ENCODE measurements at places on chromosomes 1 and 21. TPM values are rescaled to one million over a fixed set of nuclear protein-coding genes. Genes with fewer than 3 reads are reported as not detected.

DNA sequence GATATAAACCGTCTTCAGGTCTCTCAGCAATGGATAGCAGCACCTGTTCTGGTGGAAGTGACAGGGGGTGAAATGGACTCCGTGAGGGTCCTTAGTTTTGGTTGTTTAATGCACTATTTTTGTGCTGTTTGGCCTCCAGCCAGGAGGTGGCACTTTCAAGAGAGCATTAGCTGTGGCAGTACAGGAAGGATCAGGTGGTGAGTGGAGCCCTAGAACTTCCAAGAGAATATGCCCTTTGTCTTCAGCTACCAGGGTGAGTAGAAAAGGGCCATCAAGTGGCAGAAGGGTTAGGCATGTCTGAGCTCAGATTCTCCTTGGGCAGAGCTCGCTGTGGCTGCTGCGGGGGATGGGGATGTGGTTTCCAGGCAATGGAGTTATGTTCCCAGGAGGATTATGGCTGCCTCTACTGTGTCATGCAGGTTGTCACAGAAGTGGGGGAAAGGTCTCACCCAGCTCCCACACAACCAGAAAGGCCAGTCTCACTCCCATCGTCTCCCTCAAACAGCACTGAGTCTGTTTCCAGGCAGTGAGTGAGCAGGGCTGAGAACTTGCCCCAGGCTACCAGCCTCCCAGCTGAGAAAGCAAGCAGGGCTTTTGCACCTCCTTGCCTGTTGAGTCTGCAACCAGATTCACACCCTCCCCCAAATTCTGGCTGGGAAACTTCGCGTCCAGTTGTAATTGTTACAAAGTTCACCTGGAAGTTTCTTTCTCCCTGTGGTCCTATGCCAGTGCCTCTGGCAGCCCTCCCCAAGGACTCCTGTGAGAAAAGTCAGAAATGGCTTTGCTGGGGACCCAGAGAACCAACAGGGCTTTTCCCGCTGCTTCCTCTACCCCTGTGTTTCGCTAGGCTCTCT, 39.1 kb upstream of the TTLL7 start:
- no peaks in the 10 kb centered on the region for H3K4me1 ChIP-seq
- H3K27me3 ChIP-seq: no peaks in the 10 kb centered on the region
- H3K4me3 ChIP-seq: no peak overlapping the region
- H3K36me3 ChIP-seq: no peaks in the 10 kb centered on the region
- no peak overlapping the region for H3K27ac ChIP-seq

DNA sequence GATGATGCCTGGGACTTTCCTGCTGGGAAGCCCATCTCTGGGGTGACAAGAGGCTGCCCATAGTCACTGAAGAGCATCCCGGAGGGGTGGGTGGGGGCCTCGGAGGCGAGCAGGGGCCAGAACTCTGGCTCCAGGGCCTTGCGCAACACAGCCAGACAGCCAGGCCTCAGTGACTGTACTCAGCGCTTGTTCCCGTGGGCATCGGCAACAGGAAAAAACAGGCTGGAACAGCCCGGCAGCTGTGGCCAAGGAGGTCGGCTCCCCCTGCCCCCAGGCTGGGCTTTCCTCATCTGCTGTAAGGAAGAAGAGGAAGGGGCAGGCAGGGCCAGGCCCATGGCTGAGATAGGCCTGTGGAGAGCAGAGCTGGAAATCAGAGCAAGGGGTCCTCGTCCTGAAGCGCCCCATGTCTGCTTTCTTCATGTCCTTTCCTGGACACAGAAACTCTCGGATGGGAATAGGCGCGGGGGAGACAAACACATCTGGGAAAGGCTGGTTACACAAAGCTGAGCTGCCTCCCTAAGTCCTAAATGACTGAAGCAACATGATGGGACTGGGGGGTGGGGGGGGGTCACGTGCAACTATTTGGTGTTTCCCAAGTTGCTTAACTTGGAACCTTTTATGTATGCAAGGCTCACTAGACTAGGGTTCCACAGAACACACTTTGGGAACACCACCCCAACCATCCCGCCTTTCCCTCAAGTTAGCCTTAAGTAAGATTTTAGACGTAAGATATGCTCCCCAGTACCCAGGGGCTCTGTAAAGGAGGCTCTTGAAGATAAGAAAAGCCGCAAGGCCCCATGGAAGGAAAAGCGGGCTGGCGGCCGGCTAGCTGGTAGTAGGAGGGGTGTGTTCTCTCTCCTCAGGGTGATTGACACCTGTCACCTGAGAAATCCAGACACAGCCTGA, 30.7 kb downstream of the HSPG2 start:
- no peaks in the 10 kb centered on the region for H3K4me1 ChIP-seq
- no peak overlapping the region for H3K4me3 ChIP-seq
- no peaks in the 10 kb centered on the region for H3K27me3 ChIP-seq
- no peaks in the 10 kb centered on the region for H3K36me3 ChIP-seq
- DNase-seq: peak; percentile 94

The LRRN2 gene
- total RNA-seq: 14.7 TPM

DNA sequence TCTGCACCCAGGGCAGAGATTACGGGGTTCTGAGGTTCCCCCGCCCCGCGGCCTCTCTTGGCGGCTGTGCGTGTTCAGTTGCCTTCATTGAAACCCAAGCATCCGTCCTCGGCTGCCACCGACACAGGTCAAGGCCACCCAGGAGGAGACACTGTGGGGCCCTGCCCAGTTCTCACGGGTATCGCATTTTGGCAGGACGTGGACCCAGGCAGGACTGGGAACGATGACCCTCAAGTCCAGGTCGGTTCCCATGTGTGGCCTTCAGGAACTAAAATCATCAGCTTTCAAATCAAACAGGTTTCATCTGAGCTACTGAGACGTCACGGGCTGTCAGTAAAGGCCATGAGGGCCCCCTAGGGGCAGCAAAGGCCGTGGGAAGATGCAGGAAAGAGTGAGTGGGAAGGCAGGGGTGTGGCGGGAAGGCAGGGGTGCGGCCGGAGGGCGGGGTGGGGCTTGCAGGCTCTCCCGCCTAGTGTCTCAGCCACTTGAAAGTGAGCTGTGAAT, 7.0 kb upstream of the C1orf174 start:
- DNase-seq: peak; percentile 43
- H3K4me3 ChIP-seq: no peak overlapping the region
- H3K4me1 ChIP-seq: peaks cover 5% of the 10 kb centered on the region
- H3K36me3 ChIP-seq: no peaks in the 10 kb centered on the region

- H3K4me3 ChIP-seq: no peak overlapping the region
- H3K36me3 ChIP-seq: no peaks in the 10 kb centered on the region
- H3K27me3 ChIP-seq: no peaks in the 10 kb centered on the region
- no peak for DNase-seq
Measured at GRCh38 chr1:67939942-67940341, 106.7 kb upstream of the GNG12 start.

DNA sequence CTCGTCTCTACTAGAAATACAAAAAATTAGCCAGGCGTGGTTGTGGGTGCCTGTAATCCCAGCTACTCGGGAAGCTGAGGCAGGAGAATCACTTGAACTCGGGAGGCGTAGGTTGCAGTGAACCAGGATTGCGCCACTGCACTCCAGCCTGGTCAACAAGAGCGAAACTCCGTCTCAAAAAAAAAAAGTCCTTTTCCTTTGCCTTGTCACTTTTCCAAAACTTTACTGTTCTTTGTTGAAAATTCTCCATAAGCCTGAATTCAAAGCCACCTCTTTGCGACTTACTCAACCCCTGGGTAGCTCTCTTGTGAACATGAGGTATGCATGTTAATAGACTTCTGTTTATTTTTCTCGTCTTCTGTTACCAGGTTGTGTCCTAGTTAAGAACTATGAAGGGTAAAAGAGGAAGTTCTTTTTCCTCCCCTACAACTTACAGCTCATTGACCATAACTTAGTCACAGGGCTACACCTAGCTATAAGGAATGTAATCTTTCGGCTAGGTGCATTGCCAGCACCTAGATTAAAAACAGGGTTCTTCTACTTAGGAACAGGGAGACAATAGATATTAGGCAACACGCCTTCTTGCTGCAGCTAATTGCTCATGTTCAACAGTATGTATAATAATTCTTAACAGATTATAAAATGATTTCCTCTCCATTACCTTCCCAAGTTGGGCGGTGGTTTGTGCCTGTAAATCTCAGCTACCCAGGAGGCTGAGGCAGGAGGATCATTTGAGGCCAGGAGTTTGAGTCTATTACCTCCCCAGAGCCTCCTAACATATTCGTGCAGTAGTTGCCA, 40.9 kb downstream of the PTAFR start:
- no peaks in the 10 kb centered on the region for H3K27me3 ChIP-seq
- no peaks in the 10 kb centered on the region for H3K4me1 ChIP-seq
- DNase-seq: no peak
- no peak overlapping the region for H3K27ac ChIP-seq
- H3K36me3 ChIP-seq: no peaks in the 10 kb centered on the region
- no peak overlapping the region for H3K4me3 ChIP-seq

DNA sequence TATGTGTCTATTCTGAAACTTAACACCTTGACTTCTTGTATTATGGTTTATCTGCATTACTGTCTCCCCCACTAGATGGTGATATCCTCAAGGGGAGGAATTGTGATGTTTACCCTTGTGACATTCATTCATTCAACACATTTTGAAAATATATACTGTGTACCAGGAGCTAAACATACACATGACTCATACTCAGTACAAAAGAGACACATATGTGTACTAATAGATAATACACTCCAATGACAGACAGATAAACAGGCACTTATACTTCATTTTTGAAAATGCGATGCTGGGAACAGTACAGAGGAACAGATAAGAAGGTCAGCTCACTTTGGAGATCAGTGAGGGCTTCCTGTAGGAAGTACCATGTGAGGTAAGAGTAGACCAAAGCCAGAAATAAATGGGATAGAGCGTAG, 8.9 kb upstream of the RAB3GAP2 start:
- DNase-seq: no peak
- H3K27me3 ChIP-seq: no peaks in the 10 kb centered on the region
- H3K36me3 ChIP-seq: no peaks in the 10 kb centered on the region
- no peak overlapping the region for H3K27ac ChIP-seq

DNA sequence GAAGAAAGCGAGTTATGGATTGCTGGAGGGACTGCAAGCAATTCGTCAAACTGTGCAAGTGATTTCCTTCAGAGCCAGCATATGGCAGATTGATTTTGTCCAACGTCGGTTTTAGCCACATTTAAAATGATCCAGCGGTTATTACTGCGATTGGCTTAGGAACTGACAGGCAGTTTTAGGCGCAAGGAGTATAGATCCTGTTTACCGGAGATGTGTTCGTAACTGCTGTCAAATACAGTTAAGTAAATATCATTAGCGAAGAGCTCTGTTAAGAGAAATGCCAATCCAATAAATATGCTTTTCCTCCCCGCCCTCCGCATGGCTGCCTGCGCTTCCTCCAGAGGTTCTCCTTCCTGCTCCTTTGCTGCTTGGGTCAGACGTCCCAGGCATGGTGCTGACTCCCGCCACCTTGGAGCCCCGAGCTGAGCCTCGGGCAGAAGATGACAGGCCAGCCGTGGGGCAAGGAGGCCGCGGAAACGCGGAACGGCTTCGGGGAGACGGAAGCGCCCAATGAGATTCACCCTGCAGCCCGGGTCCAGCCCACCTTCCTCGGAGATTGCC, 9.4 kb upstream of the BARHL2 start:
- H3K27me3 ChIP-seq: peaks cover 100% of the 10 kb centered on the region
- H3K4me1 ChIP-seq: peaks cover 56% of the 10 kb centered on the region
- DNase-seq: no peak
- H3K27ac ChIP-seq: no peak overlapping the region

The PI4KB gene
- 75.2 TPM for total RNA-seq

DNA sequence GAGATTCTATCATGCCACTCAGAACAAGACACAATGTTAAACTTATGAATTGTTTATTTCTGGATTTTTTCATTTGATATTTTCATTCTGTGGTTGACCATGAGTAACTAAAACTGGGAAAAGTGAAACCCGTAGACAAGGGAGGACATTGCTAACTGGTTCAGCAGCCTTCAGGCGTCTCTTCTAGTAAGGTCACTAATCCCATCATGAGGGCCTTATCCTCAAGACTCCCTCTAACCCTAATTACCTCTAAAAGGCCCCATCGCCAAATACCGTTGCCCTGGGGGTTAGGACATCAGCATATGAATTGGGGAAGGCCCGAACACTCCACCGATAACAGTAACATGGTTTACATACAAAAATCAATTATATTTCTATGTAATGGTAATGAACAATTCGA, 247.6 kb downstream of the TM2D1 start:
- no peaks in the 10 kb centered on the region for H3K4me1 ChIP-seq
- no peaks in the 10 kb centered on the region for H3K36me3 ChIP-seq
- no peaks in the 10 kb centered on the region for H3K27me3 ChIP-seq
- no peak for DNase-seq

Data from sigmoid colon (tissue), 7 donors.